ENCODE measurements at places on chromosomes 1 and 21.

DNA sequence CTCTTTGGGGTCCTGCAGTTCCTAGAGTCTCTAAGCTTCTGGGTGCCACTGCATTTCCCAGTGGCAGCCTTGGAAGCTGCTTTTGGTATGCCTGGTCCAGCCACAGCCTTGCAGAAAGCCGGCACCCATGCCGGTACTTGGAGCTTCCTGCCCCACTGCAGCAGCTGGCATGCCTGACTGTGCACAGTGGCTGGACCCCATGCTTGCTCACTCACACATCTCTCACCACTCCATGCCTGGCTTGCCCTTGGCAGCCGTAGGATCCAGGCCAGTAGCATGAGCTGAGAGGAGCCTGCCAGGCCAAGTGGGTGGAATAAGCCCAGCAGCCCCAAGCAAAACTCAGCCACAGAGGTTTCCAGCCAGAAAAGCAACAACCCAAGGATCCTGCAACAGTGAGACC is 20.3 kb upstream of the FNBP1L start:
- DNase-seq, result no peak

- peak; percentile 31 for DNase-seq
Observed at GRCh38 chr1:9960706-9961562, 17.7 kb downstream of the NMNAT1 start.

DNA sequence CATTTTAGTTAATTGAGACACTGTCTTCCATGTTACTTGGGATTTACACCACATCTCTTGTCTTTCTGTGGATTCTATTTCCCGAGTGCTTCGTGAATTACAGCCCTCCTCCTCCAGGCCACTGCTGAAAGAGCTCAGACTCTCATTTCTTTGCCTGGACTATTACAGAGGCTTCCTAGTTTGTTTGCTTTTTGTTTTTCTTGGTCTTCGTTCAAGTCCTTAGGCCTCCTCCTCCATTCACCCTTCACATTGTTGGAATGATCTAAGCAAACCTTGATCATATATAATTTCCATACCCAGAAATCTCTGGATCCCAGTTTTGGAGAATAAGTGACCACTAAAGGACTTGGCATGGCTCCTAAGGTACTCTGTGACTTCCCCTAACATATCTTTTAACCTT is 94.1 kb downstream of the CNIH3 start:
- DNase-seq, result no peak

GRCh38 chr21:39696618-39697017 is 48.4 kb upstream of the IGSF5 start:
- DNase-seq, result no peak

DNA sequence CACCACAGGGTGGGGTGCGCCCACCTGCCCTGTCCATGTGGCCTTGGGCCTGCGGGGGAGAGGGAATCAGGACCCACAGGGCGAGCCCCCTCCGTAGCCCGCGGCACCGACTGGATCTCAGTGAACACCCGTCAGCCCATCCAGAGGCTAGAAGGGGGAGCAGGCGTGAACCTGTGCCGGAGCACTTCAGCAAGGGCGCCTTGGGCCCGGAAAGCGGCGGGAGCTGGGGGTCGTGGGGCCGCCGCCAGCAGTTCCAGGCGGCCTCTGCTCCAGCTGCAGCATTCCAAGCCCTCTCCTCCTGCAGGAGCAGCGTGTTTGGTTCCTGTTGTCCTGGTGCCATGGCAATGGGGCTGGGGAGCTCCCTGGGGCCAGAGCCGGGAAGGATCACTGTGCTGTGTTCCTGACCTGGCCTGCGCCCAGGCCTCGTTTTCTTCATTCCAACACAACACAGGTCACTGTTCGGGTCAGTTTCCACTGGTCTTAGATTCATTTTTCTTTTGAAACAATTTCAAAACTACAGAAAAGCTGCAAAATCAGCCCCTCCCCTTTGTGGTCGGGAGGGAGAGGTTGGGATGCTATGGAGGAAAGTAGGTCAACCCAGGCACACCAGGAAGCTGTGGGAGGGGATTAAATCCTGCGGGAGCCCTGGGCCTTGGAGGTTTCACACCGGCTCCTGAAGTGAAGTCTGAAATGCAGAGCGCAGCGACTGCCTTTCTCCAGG is 18.8 kb downstream of the SLX9 start:
- DNase-seq, result peak; percentile 91

DNA sequence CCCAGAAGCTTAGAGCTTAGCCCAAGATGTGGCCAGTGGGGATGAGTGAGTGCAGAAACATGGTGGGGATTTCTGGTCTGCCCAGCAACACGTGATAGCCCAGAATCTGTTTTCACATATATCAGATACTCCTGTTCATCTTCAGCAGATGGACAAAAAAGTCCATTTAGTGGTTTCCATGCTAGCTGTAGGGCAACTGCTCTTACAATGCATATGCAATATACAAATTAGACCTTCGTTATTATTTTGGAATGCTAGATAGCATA is 96.9 kb upstream of the SGIP1 start:
- no peak for DNase-seq

GRCh38 chr1:56266359-56266758 is 313.0 kb downstream of the PLPP3 start:
- DNase-seq, result no peak

DNA sequence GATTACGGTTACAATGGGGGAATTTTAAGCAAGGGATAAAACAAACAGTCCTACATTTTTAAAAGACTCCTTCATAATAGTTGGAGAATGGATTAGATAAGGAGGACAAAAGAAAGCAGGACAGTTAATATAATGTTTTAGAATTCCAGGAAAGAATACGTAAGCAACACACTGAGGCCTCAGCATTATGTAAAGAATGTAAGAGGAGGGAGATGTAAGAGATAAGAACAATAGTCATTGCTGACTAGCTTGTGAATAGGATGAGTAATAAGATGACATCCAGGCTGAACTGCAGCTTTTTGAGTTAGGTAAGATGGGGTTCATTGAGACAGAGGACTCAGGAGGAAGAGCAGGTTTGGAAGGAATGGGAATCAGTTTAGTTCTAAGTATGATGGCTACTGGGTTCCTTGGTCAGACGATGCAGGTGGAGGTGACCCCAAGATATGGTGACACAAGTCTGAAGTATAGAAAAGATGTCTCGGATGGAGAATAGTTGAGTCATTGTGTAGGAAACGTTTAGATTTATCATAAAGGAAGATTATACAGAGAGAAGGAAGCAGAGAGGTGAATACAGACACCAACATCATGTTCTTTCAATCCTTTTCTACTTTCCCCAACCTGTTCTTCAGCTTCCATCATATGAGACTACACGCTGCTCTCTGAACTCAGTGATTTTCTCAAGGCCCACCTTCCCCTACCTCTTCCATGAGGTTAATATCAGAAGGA is 372.8 kb downstream of the PTBP2 start:
- DNase-seq, result no peak

DNA sequence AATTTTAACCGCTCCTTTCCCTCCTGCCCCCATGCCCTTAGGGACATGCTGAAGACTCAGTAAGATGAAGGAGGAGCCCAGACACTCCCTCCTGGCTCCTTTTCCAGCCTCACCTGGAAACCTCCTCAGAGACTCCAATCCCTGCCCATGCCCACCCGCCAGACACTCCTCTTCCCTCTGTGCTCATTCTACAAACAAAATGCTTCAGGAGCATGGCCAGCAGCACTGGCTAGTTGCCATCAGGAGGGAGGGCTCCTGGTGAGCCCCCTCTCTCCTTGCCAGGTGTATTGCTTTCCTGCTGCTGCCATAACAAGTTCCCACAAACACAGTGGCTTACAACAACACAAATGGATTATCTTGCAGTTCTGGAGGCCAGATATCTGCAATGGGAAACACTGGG is 126.1 kb downstream of the PSMG1 start:
- no peak for DNase-seq

- peak; percentile 63 for DNase-seq
Observed at GRCh38 chr21:43262427-43262826, 93.6 kb downstream of the CRYAA start.

GRCh38 chr1:181097242-181097641 is 8.7 kb downstream of the IER5 start:
- DNase-seq, result no peak

DNA sequence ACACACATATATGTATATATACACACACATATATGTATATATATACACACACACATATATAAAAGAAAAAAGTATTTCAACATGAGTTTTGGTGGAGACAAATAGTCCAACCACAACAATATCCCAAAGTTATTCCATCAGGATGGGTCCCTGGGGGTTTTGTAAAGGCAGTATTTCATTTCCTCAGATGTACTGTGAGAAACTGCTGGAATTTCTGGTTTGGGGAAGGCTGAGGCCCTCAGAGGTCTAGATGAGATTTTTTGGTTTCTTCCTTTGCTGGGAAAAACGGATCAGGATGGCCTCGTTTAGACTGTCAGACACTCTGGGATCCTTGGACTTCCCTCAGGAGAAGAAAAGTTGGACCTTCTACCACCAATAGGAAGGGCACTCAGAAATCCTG is 36.5 kb upstream of the TENT5B start:
- DNase-seq, result no peak
